ENCODE measurements at places on chromosomes 7 and 10.
A peak's percentile ranks its signal among the peaks of the same experiment; 100 is the strongest.

DNA sequence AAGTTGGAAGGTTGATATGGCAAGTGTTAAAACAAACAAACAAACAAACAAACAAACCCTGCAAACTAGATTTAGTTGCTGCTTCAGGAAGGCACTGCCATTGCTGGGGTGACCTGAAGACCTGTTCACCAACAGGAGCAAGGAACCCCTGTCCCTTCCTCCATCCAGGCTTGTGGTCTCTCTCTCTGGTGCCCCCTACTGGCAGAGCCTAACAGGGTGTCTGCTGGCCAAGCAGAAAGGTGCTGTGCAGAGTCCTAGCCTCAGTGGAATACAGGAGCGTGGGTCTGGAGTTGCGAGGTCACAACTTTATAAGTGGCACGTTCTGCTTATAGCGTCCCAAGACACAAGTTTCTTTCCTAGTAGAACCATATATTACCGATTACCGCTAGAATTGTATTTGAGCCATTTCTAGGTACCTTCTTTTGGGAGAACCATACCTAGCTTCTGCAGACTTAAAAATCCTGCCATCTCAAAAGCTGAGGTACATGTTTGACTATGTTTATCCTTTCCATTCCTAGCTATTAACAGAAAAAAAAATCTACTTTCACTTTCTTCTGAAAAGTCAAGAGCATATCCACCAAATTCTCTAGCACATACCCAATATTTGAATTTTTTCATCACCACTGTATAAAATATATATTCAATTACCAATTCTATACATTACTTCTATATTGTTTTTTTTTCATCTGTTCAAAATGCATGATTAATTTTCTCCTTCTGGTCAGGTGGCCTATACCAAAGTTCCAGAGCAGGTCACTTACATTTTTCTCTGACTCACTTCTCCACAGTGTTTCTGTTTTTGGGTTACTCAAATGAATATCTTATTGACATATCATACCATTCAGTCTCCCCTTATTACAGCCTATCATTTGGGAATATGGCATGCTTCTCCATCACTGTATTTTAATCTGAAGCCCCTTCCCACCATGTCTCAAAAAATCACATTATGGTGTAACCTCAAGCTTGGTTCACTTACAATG, 29.1 kb upstream of the CALD1 start:
- DNase-seq = peak; percentile 6

DNA sequence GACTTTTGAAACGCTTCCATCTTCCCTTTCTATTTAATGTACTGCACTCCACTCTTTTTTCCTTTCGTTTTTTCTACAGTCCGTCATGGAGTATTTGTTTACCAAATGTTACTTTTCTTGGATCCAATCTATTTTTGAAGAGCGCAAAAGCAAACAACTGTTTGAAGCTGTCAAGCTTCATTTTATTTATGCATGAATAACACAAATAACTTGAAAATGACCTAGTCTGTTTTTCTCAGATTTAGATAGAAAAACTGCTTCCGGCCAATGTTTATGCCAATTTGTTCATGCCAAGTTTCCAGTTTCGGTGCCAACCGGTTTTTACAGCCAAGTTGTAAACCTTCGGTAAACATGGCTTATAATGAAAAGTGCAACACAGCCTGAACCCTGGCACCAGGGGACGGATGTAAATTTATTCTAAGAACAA, 150.9 kb upstream of the KLF6 start:
- no peak for DNase-seq

- no peak for DNase-seq
Measured at GRCh38 chr7:27689591-27690164, 27.0 kb upstream of the HIBADH start.

GRCh38 chr7:148204639-148205304, 385.8 kb upstream of the C7orf33 start:
- no peak for DNase-seq

DNA sequence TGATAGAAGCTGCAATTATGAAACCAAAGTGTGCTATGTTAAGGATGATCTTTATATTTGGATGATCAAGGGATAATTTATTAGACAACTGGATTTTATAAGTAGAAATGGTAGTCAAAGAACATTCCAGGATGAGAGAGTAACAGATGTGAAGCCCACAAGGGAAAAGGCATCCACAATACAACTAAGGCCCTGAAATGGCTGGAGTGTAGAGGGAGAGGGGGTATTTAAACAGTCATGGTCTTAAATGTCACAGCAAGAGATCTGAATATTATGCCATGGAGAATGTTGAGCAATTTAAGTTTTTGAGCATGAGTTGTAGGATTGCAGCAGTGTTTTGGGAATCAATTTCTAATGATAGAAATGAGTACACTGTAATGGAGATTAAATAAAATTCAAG, 282.3 kb upstream of the DKK1 start:
- no peak for DNase-seq

- DNase-seq = no peak
Measured at GRCh38 chr7:36129048-36129534, 24.0 kb upstream of the EEPD1 start.

DNA sequence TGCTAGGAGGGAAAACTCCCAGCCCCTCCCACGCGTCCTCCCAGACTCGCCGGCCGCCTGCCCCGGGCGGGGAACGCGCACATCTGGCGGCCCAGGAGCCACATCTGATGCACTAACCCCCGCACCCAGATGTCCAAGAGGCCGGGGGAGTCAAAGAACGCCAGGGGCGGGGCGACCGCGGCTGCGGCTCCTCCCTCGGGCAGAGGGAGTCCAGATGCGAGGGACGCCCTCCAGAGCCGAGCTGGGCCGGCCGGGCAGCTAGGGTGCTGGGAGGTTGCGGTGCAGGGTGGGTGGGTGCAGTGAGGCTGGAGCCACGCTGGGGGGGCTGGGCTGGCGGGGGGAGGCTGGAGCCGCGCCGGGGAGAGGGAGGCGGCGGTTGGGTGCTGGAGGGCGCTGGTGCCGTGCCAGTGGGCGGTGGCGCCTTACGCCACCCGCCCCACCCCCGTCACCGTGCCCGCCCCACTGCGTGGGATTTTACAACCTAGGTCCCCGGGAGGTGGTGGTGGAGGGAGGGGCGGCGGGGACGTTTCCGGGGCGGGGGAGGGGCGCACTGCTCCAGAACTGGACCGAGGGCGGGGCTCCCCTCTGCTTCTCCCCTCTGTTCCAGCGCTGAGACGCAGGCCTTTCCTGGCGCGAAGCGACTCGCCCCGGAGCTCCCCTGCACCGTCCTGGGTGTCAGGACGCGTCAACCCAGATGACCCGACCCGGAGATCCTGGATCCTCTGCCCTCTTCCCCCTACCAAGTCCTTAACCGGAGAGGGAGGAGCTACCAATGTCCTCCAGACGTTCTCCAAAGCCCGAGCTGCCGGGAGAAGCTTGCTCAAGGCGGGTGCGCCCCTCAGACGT, 109.1 kb downstream of the REEP3 start:
- DNase-seq = peak; percentile 70

DNA sequence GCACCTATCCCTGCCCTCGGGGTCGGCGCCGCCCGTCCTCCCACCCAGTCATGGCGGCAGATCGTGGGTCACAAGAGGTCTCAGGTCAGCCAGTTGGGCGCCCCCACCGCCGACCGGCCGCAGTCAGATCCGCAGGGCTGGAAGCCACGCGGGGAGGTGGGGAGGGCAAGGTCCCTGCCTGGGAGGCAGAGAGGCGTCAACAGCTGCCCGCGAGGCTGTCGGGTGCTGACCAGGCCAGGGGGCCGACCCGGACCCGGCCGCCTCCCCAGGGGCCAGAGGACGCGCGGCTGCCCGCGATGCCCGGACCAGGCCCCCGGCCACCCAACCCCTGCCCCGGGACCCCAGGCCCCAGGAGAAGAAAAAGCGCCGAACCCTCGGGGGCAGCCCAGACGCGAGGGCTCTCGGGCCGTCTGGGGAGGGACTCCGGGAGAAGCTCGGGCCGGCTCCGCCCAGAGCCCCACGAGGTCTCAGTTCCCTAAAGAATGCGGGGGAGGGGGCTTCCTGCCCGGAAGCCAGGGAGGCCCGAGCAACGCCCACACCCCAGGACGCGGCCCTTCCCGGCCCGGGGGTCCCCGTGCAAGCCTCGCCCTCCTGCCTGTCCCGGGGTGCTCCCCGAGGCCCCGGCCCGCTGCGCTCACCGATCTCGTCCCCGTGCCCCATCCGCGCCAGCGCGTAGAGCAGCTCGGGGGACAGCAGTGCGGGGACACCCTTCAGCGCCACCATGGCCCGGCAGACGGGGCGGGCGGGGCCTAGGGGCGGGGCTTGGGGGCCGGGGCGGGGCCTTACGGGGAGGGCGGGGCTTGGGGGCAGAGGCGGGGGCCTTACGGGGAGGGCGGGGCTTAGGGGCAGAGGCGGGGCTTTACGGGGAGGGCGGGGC, at the start of gene FUOM:
FUOM (minus strand) TSS at position 735 of the 877 bp plus-strand sequence; CDS start at position 723, 12 bp downstream.
- peak; percentile 40 for DNase-seq

DNA sequence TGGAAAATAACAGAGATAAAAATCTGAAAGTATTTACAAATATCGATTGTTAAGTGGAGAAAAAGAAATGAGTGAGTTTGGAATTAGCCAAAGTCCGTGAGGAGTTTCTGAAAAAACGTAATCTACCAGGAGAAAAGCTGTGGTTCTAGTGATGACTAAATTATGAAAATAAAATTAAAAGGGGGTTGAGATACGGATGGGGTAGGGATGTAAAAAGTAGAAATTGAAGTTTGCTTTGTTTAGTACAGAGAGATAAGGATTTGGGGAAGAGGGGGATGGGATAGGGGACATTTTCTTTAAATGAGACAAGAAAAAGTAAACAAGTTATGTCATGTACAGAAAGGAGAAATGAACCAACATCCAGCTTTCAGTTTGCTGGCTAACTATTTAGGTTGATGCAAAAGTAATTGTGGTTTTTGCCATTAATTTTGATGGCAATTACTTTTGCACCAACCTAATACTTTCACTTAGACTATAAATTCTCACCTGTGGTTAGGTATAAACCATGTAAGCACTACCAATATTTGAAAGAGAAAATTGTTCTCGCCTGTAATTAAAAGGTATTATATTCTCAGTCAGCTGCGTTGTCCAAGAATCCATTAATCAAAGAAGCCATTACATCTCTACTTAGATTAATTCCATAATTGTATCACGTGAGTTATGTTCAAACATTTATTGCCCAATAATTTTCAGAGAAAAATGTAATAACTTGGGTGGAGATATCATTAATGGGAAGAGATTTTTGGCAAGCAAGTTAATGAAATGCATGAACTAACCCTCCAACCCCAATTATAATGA, 143.0 kb upstream of the NRP1 start:
- no peak for DNase-seq

DNA sequence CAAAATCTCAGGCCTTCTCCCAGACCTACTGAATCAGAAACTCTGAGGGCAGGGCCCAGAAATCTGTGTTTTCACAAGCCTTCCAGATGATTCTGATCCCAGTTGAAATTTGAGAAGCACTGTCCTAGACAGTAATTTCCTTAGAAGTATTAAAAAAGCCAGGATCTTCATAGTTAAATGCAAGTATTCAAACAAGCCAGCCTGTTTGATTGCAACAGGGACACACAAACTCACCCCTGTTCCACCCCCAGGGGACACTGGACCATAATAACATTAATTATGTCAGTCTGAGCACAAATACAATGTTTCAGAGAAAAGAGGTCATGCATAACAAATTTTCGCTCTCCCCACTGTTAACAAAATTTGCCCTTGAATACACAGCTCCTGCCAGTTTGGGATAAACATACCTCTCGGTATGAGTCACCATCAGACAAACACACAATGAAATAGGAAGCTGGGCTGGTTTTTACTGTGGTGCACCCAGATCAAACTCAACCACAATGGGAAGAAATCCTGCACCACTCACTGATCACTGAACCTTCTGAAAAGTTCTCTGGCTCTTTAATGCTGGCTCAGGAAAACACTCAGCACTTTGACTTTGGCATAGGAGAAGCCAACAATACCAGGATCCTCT, 34.3 kb downstream of the ABLIM1 start:
- no peak for DNase-seq

DNA sequence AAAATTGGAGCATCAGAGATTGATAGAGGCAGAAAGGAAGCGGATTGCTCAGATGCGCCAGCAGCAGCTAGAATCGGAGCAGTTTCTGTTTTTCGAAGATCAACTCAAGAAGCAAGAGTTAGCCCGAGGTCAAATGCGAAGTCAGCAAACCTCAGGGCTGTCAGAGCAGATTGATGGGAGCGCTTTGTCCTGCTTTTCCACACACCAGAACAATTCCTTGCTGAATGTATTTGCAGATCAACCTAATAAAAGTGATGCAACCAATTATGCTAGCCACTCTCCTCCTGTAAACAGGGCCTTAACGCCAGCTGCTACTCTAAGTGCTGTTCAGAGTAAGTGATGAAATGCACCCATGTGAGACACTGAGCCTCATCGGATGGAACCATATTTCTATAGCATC, 33.1 kb downstream of the STAMBPL1 start:
- no peak for DNase-seq

- no peak for DNase-seq
Measured at GRCh38 chr10:121138918-121139317, 287.8 kb downstream of the WDR11 start.

- no peak for DNase-seq
Measured at GRCh38 chr7:128359939-128360338, 1.6 kb downstream of the PRRT4 start.

GRCh38 chr7:114623146-114623545, 208.5 kb downstream of the FOXP2 start:
- DNase-seq = no peak

GRCh38 chr10:110410329-110411046, 87.2 kb upstream of the DUSP5 start:
- no peak for DNase-seq

DNA sequence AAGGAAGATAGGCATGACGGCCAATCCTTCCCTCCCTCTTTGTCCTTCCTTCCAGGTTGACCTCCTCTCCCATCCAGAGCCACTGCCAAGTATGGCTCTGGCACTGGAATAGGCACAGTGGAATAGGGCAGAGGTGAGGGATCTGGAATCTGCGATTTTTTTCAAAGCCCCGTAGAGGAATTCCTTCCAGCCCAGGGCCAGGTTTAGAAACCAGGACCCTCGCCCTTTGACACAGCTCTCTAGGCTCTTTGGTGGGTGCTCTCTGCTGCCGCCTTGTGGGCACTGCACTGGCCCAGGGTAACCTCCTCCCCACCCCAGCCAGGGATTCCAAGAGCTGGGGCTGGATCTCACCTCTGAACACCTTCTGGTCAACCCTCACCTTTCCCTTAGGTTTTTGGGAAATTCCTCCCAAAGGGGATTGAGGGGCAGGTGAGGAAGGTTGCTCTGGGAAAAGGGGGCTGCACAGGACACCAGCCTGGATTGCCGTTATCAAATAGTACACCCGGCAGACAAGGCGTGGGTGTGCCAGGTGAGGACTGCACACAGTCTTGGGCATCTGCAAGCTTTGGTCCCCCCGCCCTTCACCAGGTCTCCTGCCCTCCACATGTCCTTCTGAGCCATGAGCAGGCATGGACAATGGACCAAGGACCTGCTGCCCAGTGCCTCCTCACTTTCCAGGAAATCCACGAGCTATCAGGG, 22.8 kb downstream of the C10orf105 start:
- DNase-seq = peak; percentile 48

GRCh38 chr7:3154881-3155494, 111.3 kb upstream of the CARD11 start:
- DNase-seq = no peak

DNA sequence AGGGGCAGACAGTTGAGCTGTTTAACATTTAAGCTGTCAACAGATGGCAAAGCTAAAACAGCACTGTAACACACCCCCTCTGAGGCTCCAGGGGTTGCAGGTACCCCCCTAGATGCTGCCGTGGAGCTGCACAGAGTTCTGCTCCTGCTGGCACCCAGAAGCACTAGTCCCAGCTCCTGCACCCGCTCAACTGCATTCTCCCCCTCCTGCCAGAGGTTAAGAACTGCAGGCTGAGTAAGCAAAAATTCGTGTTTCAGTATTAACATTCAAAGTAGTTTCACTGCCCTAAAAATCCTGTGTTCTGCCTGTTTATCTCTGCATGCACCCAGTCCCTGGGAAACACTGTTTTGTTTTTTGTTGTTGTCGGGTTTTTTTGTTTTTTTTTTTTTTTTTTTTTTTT, 790.8 kb upstream of the KCND2 start:
- no peak for DNase-seq

All from activated naive CD4-positive, alpha-beta T cell (primary cell).